ENCODE measurements at places on chromosomes 13 and 19. TPM values are rescaled to one million over a fixed set of nuclear protein-coding genes. Genes with fewer than 3 reads are reported as not detected.

Gene ADAMTSL5
- total RNA-seq = 0.18 TPM

Gene LILRB4
- total RNA-seq = not detected

Gene RYR1
- total RNA-seq = 0.18 TPM

Gene PROSER1
- 12.0 TPM for total RNA-seq

Gene TMEM190
- total RNA-seq = not detected

Gene BEST2
- not detected for total RNA-seq

Gene AMER2
- not detected for total RNA-seq

Gene CEACAM21
- 0.47 TPM for total RNA-seq

Gene CCNE1
- 6.5 TPM for total RNA-seq

Gene GNG7
- 0.18 TPM for total RNA-seq

Gene RUBCNL
- not detected for total RNA-seq

Gene LGI4
- total RNA-seq = 0.09 TPM

Gene KIR2DL4
- not detected for total RNA-seq

Gene MYO9B
- total RNA-seq = 47.7 TPM

Gene DPY19L3
- 16.0 TPM for total RNA-seq

Measured in endothelial cell of coronary artery (primary cell).